ENCODE measurements at places on chromosomes 3 and 15. TPM values are rescaled to one million over a fixed set of nuclear protein-coding genes. Genes with fewer than 3 reads are reported as not detected.

The KBTBD13 gene
- 3.3 TPM for total RNA-seq

The VPS8 gene
- total RNA-seq = 101 TPM

The CNTN4 gene
- 2.8 TPM for total RNA-seq

The CYP1A1 gene
- total RNA-seq = 0.30 TPM

The HGD gene
- total RNA-seq = 0.73 TPM

The PRRT3 gene
- total RNA-seq = 1.6 TPM

The NR2E3 gene
- total RNA-seq = not detected

- no peak for DNase-seq
These were observed 21.4 kb downstream of the SYN2 start for GRCh38 chr3:12025584-12025983.

GRCh38 chr3:188396251-188396650 lies 242.3 kb downstream of the LPP start:
- DNase-seq = no peak

All from cardiac septum (tissue), 1 donor.